ENCODE measurements at places on chromosomes 3 and 15. TPM values are rescaled to one million over a fixed set of nuclear protein-coding genes. Genes with fewer than 3 reads are reported as not detected.

SERP1 gene
- total RNA-seq = 100 TPM

TEX9 gene
- 1.6 TPM for total RNA-seq

CCR4 gene
- 137 TPM for total RNA-seq

FOXB1 gene
- total RNA-seq = 1.5 TPM

DNA sequence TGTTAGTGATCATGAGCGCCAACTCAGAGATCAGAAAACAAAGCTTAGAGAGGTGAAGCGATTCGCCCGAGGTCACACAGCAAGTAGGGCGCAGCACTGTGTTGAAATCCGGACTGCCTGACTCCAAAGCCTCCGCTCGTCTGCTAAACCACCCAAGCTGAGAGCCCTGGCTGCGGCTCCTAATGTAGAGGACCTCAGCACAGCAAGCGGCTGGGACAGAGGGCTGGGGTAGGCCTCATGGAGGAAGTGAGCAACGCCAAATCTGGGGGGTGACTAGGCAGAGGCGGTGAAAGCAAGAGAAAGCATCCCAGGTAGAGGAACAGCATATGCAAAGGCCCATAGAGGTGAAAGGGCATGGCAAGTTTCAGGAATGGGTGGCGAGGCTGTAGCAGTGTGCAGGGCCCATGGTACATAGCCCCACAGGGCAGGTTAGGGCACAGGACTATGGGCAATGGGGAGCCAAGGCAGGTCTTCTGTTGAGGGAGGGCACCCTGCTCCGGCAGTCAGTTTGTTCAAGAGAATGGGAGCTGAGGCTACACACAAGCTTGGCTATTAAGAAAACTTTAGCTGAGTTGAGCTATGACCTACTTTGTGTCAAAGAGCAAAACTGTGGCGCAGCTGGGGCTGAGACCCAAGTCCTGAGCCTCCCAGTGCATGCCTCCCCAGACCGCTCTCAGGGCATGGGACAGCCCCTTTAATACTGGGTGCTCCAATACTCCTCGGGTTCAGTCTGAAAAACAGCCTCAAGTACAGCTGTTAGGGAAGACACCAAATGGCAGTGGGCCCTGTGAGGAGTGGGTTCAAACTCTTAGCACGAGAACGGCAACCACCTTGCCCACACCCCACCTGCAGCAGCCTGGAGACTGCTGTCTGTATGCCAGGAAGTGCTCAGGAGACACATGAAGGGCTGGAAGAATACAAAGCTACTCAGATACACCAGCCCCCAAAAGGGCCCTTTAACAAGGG, 988 bp upstream of the CFAP92 start:
- DNase-seq = no peak

DNA sequence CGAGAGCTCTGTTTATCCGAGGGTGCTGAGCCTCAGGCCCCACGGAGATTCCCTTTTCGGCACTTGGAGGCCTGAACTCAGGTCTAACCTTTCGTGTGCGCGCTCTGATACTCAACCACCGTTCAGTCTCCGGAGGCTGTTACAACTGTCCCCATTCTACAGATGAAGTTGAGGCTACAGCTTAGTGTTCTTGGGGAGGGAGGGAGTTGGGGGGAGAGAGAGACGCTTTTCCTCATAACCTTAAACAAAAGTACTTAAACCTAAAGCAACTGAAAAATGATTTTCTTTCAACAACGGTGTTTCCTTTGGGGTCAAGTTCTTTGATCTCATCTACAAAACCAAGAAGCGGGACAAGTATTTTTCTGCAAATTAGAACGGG, 952 bp upstream of the CHST2 start:
- DNase-seq = no peak

GRCh38 chr3:69737392-69737791, 1.9 kb upstream of the MITF start:
- no peak for DNase-seq

DNA sequence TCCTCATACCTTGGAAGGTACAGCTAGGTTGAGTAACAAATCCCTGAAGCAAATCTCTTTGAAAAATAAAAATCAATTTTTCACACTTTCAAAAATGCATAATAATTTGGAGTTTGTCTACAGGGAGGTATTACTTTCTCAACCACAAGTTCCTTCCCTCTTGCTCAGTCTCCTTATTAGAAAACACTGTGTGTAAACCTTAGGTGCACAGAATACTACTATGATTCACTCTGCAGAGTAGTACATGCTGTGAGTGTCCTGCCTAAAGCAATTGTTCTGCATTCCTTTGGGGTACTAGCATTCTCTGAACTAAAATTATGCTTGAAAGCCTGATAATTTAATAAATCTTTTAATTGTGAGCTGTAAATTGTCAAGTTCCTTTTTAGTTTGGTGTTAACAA, 115.9 kb upstream of the EPHA3 start:
- DNase-seq = no peak

DNA sequence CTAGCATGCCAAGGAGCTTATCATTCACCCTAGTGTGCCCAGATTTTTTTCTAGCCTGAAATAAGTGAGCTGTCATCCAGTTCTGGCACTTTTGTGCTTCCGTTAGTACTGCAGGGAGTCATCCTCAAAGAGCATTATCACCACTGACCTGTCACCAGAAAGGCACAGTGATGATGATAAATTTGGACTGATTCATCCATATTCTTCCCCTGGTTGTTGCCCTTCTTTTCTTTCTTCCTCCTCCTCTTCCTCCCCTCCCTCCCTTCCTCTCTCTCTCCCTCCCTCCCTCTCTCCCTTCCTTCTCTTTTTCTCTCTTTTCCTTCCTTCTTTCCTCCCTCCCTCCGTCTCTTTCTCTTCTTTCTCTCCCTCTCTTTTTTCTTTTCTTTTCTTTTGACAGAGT, 21.3 kb downstream of the SLC35G2 start:
- no peak for DNase-seq

DNA sequence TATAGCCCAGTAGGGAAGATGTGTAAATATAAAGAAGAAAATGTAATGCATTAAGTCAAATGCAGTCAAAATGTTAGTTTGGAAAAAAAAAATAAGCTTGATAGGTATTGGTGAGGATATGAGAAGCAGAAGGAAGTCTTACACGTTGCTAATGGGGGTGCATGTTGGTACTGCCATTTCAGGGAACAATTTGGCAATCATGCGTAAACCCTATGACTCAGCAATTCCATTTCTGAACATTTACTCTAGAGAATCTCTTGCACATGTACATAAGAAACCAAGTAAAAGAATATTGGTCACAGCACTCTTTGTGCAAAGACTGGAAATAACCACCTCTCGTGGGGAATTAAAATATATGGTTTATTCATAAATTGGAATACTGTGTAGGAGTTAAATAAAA, 35.5 kb upstream of the TIMP4 start:
- no peak for DNase-seq

DNA sequence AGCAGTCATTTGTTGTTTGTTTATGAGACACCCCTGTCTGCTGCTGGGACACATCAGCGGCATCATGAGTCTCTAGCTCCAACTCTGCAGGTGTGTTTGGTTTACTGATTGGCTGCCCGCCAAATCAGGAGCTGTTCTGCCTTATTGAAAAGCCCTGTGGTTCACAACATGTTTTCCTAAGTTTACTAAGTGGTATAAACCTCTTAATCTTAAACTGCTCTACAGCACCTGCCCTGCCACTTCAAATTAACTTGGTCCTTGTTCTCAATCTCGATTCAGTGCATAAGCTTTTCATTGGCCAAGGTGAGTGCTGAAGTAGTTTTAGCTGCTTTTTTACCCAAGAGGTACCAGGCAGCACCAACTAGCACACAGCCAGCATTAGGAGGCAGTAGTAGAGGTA, 77.8 kb upstream of the WDR72 start:
- no peak for DNase-seq

DNA sequence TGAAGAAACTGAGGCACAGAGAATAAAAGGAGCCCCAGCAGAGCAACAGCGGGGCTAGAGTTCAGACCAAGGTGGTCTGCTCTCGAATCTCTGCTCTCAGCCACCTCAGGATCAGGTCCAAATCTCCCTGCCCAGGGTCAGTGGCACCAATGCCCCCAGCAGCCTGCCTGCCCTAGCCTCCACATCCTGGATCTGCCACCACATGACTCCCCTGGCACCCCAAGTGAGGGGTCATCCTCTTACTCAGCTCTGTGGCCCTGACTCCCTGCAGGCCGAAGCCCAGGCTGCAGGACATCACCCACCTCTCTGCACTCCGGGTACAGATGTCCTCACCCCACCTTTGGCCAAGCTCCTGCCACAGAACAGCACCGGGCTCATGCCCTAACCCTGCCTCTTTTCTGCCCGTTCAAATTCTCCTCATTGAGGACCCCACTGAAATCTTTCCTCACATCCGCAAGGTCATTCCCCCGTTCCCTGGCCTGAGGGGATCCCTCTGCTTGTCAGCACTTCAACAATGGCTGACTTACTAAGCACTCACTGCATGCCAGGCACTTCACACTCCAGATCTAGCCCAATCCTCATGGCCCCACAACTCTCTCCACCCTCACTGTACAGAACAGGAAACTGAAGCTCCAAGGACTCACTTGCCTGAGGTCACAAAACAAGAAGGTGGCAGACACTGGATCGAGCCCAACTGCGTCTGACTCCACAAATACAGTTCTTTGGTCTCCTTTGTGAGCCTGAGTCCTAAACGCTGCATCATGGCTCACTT, 4.3 kb downstream of the PPIB start:
- DNase-seq = no peak

- no peak for DNase-seq
Observed at GRCh38 chr3:177676148-177676547, 478.9 kb upstream of the TBL1XR1 start.

DNA sequence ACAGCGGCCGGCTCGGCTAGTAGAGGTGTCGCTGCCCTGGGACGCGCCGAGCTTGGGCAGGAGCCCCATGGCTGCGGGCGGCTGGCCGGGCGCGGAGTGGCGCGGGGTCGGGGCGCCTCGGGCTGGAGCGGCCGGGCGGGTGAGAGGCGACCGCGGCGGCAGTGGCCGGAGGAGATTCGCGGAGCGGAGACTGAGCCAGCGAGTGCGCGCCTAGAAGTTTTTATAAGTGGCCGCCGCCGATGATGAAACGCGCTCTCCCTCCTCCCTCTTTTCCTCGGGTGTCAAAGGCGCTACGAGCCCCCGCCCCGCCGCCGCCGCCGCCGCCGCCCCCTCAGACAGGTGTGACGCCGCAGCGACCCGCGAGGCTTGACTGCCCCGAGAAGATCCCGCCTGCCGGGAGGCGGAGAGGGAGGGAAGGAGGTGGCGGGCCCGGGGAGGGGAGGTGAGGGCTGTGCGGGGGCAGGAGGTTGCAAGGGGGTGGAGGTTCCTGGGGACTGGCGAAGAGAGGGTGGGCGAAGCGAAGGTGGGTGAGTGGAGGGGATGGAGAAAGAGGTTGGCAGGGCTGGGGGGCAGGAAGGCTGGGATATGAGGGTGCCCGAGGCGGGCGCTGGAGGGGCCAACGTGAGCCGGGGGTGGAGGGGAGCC, at the start of gene SLCO2A1:
TSS of gene SLCO2A1 (minus strand) at position 192 of the 645 bp plus-strand sequence. CDS start at position 69, 123 bp downstream.
- DNase-seq = peak; percentile 22
